ENCODE measurements at places on chromosomes 11 and 22.

DNA sequence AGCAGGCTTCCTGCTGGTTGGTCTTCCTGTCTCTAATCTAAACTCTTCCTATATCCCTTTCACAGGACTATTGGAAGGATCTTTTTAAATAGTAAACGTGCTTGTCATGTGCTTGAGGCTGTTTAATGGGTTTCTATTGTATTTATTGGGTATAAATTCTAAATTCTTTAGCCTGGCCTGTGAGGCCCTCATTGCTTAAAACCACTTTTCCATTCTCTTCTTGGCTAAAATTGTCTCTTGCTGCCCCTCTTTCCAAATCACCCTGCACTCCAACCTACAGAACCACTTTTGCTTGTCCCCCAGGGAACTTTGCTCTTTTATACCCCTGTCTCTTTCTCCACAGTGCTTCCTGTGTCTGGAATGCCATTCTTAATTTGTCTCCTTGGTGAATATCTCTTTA is 46.4 kb upstream of the MUC15 start:
- no peak for DNase-seq

- no peak for DNase-seq
These were observed 12.2 kb downstream of the PHLDB1 start for GRCh38 chr11:118619444-118620197.

- DNase-seq = peak; percentile 37
These were observed 931 bp downstream of the CADM1 start for GRCh38 chr11:115503083-115503885.

DNA sequence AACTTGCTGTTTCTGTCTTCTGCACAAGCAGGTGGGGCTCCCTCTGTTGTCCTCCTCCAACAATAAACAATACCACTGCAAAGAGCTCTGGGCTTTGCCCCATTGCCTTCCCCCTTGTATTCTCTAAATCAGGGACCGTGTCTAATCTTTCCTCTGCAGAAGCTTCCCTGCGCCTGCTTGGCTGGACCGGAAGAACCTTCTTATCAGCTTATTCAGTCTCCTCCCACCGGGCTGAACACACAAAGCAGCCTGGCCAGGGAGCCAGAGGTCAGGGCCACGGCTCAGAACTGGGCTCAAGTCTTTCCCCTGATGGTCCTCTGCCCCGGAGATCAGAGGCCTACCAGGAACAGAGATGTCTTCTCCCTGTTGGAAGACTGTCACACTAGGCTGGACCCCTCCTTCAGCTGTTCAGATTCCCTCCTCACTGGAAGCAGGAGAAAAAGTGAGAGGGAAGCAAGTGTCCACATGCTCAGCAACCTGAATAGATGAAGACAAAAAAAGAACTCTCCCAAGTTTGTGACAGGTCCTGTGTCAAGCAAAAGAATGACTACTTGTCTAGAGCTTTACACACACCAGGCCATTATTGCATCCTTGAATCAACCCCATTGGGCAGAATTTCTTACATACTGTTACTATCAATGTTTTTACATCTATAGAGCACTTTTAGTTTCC is 63.7 kb downstream of the RAB30 start:
- DNase-seq = peak; percentile 33

- no peak for DNase-seq
These were observed 87.2 kb upstream of the CADM1 start for GRCh38 chr11:115591380-115591779.

DNA sequence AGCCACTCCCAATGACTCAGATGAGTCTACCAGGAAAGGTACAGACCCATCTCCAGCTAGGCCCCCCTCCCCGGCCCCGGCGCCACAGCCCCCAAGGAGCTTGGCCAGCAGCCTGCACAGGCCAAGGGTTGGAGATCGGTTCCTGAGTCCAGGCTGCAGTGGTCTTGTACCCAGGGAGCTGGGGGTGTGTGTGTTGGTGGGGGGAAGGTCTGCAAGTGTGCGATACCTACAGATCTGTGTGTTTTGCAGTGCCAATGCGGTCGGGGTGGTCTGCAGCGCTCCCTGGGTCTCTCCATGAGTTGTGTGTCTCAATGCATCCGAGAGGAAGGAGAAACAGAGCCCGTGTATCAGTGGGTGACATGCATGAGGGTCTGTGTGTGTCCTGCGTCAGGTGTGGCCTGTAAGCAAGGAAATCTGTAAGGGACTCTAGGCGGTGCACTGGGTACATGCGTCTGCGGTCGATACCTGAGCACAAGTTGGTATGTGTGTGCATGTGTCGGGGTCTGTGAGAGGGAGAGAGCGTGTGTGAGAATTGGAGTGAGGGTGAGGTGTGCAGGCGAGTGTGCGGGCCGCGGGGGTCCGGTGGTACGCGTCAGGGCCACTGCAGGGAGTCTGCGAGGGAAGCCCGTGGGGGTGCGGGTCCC is 645 bp downstream of the CDC42BPG start:
- no peak for DNase-seq

DNA sequence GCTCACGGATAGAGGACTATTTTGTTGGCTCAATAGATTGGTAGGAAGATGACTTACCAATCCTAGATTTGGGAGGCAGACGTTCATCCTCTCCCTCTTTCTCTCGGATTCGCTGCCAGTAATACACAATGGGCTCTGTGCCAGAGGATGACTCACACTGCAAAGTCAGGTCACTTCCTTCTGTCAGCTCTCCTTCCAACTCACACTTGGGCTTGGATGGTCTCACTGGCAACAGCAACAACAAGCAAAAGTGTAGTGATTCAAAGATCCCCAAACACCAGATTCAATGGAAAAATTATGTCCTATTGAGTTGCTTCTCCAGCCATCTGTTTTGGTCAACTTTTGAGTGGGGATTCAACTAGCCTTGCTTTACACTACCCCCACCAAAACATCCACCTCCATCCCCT is 21.7 kb upstream of the HSPA8 start:
- no peak for DNase-seq

GRCh38 chr11:76598426-76598839 is 72.1 kb downstream of the LRRC32 start:
- DNase-seq = no peak

GRCh38 chr22:44271732-44272400 is 40.9 kb downstream of the SHISAL1 start:
- DNase-seq = no peak

DNA sequence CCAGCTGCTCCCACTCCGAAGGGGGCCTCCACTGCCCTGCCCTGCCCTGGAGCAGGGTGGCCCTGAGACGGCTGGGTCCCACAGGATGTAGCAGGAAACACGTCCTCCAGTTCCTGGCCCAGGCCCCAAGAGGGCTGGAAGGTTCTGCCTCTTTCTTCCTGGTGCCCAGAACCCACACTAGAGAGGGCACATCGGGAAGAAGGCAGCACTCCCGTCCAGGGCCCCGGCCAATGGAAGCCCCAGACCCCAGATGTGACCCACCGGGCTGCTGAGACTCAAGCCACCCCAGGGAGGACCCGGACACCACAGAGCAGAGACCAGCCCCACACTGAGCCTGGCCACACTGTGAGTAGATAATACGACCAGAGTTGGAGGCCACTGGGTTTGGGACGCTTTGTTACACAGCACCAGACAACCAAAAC is 71.2 kb downstream of the CELSR1 start:
- DNase-seq = no peak

DNA sequence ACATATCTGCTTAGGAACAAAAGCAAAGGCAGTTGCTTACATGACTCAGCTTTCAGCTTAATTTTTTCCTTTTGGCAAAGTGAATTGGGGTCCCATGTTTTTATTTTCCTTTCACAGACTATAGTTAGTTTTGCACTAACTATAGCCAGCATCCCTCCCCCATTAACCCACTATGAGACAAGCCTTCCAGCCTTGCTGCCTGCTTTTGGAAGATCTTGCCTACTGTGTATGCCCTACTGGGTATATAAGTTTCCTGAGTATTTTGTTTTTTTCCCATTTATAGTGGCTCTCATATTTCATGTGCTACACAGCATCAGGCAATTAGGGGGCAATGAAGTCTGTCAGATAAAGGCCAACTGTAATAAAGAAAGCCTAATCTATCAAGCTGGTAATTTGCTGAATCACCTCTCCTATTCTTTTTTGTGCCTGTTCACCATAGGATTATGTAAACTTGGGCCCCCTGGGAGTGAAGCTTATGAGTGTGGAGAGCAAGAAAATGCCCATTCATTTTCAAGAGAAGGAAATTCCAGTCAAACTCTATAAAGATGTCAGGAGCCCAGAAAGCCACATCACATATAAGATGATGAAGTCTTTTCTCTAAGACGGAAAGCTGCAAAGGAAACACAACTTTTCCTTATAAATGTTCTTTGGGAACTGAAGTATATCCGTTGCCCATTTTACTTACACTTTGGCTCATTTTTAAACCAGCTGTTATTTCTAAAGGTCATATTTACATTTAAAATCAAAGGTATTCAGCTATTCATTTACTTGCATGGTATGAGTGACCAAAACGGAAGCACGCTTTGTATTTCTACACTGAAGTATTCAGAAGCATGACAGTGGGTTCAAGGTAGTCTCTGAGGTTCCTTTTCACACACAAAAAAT is 64.0 kb downstream of the CCDC83 start:
- DNase-seq = peak; percentile 47

DNA sequence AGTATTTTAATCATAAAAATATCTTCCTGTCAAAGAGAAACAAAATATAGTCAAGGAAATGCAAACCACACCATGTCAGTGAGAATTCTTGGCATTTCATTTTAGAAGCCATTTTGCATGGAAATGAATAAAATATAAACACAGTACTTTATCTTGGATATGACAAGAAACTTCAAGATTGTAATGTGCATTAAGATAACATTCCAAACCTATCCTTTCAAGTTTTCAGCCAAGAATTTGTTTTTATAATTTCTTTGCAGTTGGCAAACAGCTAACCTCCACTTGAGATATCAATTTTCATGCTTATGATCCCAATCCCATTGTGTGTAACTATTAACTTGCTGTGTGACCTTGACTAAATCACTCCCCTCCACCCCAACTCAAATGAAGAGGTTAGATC is 59.3 kb upstream of the WT1 start:
- DNase-seq = no peak

- DNase-seq = no peak
These were observed 408.6 kb downstream of the JRKL start for GRCh38 chr11:96798445-96798844.

DNA sequence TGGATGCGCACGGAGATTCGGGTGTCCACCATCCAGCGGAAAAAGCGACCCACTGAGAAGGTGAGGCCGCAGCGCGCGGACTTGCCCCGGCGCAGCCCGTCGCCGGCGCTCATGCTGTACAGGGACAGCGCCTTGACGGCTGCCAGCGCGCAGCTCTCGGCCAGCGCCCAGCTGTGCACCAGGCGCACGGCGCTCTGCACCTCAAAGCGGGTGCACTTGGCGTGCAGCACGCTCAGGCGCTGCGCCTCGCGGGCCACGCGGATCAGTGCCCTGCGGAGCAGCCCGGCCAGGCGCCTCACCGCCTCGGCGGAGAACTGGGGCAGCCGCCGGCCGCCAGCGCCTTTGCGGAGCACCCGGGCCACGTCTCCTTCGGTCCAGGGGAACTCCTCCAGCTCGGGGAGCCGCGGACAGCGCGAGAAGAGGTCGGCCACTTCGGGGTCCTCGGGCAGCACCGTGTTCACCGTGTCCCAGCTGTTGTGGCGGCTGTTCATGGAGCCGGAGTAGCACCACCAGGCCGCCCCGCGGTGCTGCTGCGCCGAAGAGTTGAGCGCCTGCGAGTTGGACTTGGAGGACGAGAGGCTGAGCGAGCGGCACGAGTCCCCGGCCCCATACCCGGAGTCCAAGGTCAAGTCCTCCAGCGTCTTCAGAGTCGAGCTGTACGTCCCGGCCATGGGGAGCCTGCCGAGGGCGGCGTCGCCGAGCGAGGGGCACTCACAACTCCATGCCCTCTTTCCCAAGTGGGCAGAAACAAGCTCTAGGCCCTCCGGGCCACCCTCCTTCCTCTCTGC is 703 bp downstream of the ABTB2 start:
- DNase-seq = peak; percentile 8

GRCh38 chr11:133968300-133968699 is 11.5 kb upstream of the IGSF9B start:
- no peak for DNase-seq

GRCh38 chr11:63761188-63761587 is 7.4 kb downstream of the ZFTA start:
- DNase-seq = no peak

DNA sequence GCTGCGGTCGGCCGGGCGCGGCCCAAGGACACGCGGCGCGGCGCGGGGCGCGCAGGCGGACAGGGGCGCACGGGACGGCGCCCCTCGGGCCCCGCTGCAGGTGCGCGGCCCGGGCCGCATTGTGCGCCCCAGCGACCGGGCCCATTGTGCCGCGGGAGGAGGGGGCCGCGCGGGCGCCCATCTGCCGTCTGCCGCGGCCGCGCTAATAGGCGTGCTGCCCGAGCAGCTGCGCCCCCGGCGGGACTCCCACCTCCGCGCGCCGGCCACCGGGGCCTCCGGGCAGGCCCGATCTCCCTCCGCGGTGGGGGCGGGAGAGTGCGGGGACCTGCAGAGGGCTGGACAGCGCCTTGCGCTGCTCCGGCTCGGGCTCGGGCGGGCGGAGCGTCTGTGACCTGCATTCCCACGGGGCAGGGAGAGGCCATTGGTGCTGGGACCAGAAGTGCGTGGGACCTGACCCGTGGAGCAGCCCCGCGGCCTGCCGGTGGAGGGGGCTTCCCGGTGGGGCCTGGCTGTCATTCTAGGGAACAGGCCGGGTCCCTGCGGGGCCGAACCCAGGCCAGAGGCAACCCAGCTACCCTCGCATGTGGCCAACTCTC is 933 bp downstream of the BRSK2 start:
- DNase-seq = no peak

GRCh38 chr11:115544422-115544948 is 40.3 kb upstream of the CADM1 start:
- DNase-seq = no peak

DNA sequence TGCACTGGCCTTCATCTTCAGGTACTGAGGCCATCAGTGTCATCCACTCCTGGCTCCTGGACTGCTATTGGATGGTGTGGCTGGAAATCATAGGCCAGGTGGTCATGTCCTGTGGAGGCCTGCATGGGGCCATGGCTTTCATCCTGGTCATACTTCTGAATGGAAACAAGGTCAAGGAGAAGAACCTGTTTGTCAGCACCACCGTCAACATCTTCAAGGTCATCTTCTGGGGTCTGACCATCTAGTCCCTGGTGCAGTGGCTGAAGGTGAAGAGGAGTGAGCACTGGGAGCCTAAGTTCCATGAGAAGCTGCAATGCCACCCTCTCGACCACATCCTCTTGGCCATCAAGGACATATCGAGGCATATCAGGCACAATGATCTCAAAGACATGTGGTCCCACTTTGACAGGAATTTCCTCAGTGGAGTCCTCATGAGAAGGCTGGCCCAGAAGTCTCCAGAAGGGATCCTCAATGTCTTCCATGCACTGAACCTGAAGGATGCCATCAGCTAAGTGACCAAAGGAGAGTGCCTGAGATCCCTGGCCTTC is 120.0 kb upstream of the SERPIND1 start:
- DNase-seq = no peak

DNA sequence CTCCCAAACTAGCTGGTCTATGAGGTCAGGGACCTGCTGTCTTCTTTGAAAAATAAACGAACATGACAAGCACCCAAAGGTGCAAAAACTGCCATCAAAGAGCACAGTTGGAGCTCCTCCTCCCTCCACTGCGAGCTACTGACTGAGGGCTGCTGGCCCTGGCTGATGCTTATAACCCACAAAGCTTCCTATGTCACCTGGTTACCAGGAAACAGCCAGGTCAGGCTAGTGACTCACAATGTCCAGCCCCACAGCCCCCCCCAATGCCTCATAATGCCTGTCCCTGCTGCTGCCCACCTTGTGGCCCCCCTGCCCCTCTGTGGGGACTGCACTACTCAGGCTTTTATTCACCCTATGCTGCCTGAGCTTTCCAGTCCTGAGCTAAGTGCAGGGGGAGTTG is at the start of gene DRICH1:
DRICH1 (minus strand) TSS at position 144 of the 400 bp plus-strand sequence. CDS start 298 bp downstream, outside the sequence.
- DNase-seq = no peak
